ENCODE measurements at places on chromosomes 6 and 20. TPM values are rescaled to one million over a fixed set of nuclear protein-coding genes. Genes with fewer than 3 reads are reported as not detected.

OR2H1 gene
- total RNA-seq, result not detected

HLA-DMB gene
- total RNA-seq, result 2.5 TPM

RFX6 gene
- total RNA-seq, result not detected

CLIC5 gene
- not detected for total RNA-seq

KCNS1 gene
- not detected for total RNA-seq

AKAP12 gene
- 169 TPM for total RNA-seq

GPR6 gene
- not detected for total RNA-seq

TOX2 gene
- 11.2 TPM for total RNA-seq

PRRT1 gene
- total RNA-seq, result 0.69 TPM

F13A1 gene
- total RNA-seq, result not detected

LBP gene
- total RNA-seq, result 1.8 TPM

GPLD1 gene
- 1.3 TPM for total RNA-seq

AIF1 gene
- total RNA-seq, result not detected

SSTR4 gene
- 0.12 TPM for total RNA-seq

FAM83D gene
- total RNA-seq, result 74.4 TPM

RSPH9 gene
- total RNA-seq, result 0.16 TPM

OR14J1 gene
- total RNA-seq, result not detected

RAET1G gene
- 9.7 TPM for total RNA-seq

MBOAT1 gene
- total RNA-seq, result 3.2 TPM

ZSCAN23 gene
- total RNA-seq, result not detected

SALL4 gene
- 1.4 TPM for total RNA-seq

TMEM200A gene
- total RNA-seq, result 0.03 TPM

DAAM2 gene
- not detected for total RNA-seq

LY6G6C gene
- total RNA-seq, result not detected

WFDC8 gene
- total RNA-seq, result not detected

TGM3 gene
- total RNA-seq, result 0.03 TPM

TFAP2D gene
- not detected for total RNA-seq

C2 gene
- total RNA-seq, result 0.42 TPM

PPP1R3G gene
- 1.4 TPM for total RNA-seq

ZSCAN16 gene
- 5.1 TPM for total RNA-seq

TPD52L1 gene
- total RNA-seq, result 50.6 TPM

PRKN gene
- total RNA-seq, result 0.02 TPM

SLPI gene
- 9.3 TPM for total RNA-seq

VSX1 gene
- total RNA-seq, result 1.2 TPM

HAO1 gene
- not detected for total RNA-seq

MYCT1 gene
- 0.03 TPM for total RNA-seq

CDC40 gene
- 9.1 TPM for total RNA-seq

FNDC11 gene
- total RNA-seq, result 0.17 TPM

CDH26 gene
- total RNA-seq, result 0.14 TPM

CCR6 gene
- 0.07 TPM for total RNA-seq

SOX4 gene
- 11.8 TPM for total RNA-seq

MAK gene
- 0.17 TPM for total RNA-seq

SIM1 gene
- total RNA-seq, result not detected

NEDD9 gene
- total RNA-seq, result 40.6 TPM

WDR46 gene
- 56.5 TPM for total RNA-seq

SLC17A5 gene
- total RNA-seq, result 11.0 TPM

MOXD1 gene
- 2.3 TPM for total RNA-seq

RIPPLY2 gene
- total RNA-seq, result 0.46 TPM

CGA gene
- total RNA-seq, result 0.21 TPM

KIF25 gene
- total RNA-seq, result not detected

PDE7B gene
- total RNA-seq, result 1.4 TPM

IMPG1 gene
- not detected for total RNA-seq

IL20RA gene
- 0.02 TPM for total RNA-seq
